ENCODE measurements at places on chromosomes 2 and 18.

- DNase-seq: no peak
Observed at GRCh38 chr2:180255981-180256380, 248.9 kb upstream of the CWC22 start.

DNA sequence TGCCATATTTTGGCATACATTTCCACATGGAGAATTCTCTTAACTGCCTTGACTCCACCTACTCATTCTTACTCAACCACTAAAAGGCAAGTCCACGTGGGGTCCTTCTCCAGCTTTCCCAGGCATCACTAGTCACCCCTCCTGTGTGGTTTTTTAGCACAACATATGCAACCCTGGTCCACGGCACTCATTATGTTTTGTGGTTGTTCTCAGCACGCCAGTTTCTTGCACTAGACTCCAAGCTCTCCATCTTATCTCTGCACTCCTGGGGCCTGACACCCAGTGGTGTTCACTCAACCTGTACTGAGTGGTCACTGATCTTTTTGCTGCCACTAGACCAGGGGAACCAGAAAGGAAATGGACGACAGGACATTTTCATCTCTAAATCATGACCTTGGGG, 18.0 kb downstream of the MARCHF4 start:
- DNase-seq: no peak

GRCh38 chr2:69914164-69914949, 552 bp upstream of the MXD1 start:
- peak; percentile 45 for DNase-seq

- DNase-seq: no peak
Observed at GRCh38 chr2:6370753-6371551, 494.8 kb downstream of the CMPK2 start.

DNA sequence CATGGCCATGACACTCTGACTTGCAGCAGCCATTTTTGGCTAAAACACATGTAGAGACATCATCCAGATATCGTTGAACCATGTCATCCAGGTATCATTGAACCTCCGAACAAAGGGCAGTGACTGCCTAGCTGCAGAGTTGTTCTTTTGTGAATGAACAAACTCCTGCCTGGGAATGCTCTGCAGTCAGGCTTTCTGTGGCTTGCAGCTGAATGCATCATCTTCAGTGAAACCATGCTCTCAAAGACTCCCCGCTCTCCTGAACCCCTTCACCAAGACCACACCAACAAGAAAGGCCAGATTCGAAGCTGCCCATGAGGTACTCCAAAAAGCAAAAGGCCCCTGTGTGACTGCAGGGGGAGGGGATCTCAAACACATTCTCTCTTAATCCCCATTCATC, 118.8 kb downstream of the ACTR3 start:
- no peak for DNase-seq

- no peak for DNase-seq
Observed at GRCh38 chr2:111128096-111128495, 7.4 kb downstream of the BCL2L11 start.

- DNase-seq: peak; percentile 36
Observed at GRCh38 chr2:55168221-55169154, 63.6 kb downstream of the CLHC1 start.

GRCh38 chr2:199756211-199756610, 94.8 kb downstream of the FTCDNL1 start:
- DNase-seq: no peak

All from activated CD4-positive, alpha-beta T cell treated with anti-CD3 and anti-CD28 coated beads for 48 hours (primary cell).